ENCODE measurements at places on chromosomes 4 and X.

DNA sequence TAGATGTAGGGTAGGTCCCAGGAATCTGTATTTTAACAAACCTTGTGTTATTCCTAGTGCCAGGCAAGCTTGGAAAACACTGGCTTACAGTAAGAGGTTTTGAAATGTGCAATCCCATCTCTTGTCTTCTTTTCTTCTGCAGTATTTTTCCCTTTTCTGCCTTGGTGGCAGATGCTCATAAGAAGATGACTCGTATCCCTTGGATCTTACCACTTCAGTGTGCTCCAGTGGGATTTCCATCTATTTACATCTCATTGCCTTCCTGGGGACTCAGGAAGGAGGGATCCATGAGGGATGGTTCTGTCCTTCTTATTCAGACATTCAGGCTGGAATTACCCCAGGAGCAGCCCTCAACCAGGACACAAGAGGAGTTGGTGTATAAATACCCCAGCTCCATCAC lies 136.6 kb downstream of the NHS start:
- no peak for DNase-seq

- DNase-seq: peak; percentile 88
Measured at GRCh38 chrX:24479924-24480323, 14.8 kb downstream of the PDK3 start.

DNA sequence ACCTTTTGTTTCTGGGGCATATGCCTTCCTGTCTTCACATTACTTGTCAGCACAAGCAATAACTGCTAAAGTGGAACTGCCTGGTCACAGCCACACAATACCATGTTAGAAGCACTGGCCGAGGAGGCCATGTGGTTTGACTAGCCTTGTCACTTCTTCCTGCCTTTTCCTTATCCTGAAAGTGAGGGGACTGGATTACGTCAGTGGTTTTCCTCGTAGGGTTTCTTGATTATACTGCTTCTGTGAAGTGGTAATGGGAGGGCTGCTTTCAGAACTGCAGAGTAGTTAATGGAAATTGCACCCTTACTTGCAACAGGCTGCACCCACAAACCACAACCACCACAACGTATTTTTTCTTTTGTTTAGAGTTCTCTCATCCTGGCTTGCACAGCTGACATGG lies 26.6 kb downstream of the ZRSR2 start:
- DNase-seq: peak; percentile 76

DNA sequence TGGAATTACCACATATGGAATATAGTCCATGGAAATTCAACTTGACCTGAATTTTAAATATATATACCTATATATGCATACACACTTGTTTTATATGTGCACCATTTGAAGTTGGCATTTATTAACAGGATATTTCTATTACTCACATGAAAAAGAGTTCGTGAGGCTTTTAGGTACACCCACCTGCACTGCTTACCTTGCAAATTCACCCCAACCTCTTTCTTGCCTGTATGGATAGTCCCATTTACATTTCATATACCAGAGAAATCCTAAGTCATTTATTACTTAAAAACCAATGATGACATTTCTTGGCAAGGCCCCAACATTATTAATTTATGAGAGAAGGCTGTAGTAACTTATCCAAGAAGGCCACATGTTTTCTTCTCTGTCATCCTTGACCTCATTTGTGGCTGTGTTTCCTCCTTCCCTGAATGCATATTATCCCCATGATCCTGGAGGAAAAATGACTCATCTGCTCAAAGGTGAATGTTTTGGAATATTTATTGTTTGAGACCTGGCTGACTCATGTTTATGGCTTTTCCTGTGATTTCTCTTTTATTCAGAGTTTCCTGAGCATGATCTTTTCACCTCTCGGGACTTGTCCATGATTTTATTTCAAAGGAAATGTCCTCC lies 62.2 kb upstream of the FAM241A start:
- DNase-seq: no peak

DNA sequence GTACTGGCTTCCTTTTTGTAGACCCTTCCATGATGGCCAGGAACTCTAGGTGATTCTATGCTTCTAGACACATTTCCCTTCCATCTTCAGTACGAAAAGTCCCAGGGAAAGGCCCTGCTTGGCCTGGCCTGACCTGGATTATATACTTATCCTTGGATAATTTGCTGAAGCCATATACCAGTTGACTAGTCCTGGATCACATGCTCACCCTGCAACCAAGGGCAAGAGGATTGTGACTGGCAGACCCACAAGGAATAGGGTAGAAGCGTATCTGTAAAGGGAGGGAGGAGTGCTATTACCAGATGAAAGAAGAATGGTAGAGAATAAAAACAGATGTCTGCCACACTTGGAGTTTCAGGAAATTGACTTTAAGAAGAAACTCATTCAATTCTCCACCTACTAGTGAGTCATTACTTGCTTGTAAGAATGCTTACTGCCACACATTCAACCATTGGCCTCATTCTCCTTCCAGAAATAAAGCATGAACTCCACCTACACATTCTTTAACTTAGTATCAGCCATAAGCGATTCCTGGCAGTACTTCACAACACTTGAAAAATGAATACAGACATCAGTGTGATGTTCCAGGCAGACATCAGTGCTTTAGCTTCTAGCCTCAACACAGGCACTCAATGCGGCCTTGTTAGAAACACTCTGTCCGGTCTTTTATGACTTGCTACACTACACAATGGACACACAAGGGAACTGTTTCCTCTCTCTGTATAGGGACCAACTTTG lies 141.8 kb downstream of the CBR4 start:
- DNase-seq: no peak

DNA sequence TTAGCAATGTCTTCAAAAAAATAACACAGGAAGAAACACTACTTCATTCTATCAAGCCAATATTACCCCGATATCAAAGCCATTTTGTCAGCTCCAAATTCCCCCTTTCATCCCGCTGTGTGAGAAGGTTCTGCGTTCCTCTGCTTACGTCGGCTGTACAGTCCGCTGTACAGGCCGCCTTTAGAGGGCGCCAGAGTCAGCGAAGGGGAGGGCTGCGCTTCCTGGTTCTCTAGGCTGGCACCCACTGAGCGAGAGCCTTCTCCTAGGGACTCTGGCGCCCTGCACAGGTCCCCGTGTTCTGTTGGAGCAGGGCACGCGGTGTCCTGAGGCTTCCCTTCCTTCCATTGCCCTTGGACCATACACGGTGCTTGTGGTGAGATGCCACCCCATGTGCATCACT lies 25.3 kb upstream of the CT45A1 start:
- DNase-seq: no peak

DNA sequence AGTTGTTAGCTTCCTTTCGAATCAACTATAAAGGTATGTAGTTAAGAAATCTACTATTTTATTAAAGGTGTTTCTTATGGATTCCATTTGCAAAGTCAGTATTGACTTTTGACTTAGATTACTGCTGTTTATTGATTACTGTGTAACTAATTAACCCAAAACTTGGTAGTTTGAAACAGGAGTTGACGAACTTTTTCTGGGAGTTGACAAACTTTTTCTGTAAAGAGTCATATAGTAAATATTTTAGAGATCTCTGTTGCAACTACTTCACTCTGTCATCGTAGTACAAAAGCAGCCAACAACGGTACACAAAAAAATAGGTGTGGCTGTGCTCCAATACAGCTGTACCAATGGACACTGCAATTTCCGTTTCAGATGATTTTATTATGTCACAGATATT lies 30.2 kb downstream of the AGA start:
- DNase-seq: no peak

GRCh38 chrX:28552322-28552721 lies 34.9 kb upstream of the IL1RAPL1 start:
- DNase-seq: no peak

DNA sequence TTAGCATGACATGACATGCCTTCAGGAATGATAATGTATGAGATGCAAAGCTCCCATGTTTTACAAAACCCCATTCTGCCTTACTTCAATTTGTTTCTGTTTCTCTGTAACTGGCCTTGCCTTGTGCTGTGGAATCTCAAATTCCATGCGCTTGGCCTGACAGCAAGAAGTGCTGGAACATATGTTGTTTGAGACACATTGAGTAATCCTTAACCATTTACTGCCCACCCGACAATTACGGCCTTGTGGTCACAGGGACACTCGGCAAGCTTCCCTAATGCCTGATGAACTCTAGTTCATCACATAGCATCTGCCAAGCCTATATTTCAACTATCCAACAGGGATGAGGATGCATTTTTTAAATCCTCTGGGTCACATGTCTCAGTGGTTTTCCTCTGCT lies 226.4 kb upstream of the CASK start:
- DNase-seq: no peak

- no peak for DNase-seq
Measured at GRCh38 chrX:150223176-150224015, 139.7 kb upstream of the MAMLD1 start.

- no peak for DNase-seq
Measured at GRCh38 chrX:16039834-16040233, 83.5 kb upstream of the GRPR start.

- DNase-seq: peak; percentile 81
Measured at GRCh38 chr4:4762909-4763821, 96.3 kb upstream of the MSX1 start.

- DNase-seq: no peak
Measured at GRCh38 chr4:79298484-79298883, 27.4 kb downstream of the NAA11 start.

DNA sequence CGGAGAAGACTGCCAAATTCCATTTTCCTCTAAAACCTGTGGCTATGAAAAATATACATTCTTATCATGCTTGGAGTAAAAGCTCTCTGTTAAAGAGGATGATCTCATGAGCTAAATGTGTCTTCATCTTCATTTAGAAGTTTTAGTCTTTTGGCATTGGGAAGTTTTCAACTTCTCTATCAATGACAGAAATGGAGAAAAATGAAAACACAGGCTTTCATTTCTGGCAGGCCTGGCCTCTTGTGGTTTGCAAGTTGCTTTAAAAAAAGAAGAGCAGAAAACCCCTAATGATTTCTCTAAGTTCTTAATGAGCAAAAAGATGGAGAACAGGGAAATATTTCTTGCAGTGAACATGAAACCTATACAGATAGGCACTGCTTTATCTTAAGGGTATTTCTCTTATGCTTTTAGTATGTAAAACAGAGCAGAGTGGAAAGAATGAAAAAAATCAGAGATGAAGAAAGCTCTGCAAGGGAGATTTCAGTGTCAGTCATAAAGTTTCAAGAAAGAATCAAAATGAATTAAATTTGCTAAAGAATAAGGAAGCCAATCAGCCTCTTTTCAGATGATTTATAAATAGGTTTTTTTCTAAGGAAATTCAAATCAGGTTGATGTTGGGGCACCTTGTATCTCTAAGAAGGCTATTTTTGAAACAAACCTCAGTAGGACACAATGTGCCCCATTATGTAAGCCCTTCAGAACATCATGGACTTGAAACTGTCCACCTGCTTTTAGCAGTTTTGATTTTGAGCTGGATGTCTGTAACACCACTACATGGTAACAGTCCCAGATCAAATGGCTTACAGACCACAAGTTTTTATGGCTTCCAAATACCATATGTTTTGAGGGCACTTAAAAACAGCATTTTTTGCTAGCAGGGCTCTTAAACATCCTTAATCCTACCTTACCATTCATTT lies 225.0 kb downstream of the GRIA3 start:
- DNase-seq: no peak

GRCh38 chrX:16588266-16588665 lies 61.7 kb upstream of the S100G start:
- no peak for DNase-seq

- DNase-seq: no peak
Measured at GRCh38 chr4:41185614-41186592, 28.4 kb downstream of the APBB2 start.

GRCh38 chr4:74499986-74500781 lies 55.2 kb downstream of the AREG start:
- no peak for DNase-seq

DNA sequence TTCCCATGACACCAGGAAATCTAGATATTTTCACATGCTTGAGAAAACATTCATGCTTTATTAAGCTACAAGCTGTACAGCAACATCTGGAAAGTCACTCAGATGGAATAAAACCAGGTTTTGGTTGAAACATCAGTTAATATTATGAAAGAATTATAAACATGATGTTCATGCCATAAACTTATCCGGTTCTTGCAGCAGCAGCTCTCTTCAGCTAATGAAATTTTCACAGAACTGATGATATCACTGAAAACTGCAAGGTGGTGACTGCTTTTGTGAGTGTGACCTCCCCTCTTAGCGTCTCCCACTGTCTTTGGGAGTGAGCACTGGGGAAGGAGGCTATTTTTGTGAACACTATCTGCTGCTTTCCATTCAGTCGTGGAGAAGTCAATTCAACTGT lies 56.9 kb downstream of the ARHGAP10 start:
- no peak for DNase-seq

DNA sequence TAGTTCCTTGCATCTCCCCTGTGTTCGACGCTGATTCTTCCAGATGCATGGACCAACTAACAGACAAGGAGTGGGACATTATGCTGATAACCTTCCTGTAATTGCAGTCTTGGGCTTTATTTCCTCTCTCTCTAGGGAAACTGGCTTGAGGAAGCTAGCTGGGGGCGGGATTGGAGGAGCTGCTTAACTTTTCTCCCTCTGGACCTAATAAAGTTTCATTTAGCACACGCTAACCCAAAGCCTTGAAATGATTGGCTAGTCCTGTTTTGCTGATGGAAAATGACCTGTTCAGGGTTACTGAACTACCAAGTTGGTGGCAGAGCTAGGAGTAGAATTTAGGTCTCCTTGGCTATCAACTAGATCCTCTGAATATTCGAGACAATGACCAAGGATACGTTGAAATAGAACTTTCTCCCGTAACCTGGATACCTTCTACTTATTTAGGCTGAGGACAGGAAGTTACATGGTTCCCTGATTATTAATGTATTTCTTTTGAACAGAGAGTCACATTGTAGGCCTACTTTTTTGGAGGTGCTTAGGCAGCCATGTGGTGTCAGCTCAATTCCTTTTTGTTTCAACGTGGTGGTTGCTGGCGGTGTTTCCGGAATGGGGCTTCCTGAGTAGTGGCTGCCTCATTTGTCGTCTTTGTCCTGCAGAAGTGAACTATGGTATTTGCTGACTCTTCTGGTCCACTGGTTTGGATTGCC lies 2.0 kb downstream of the PGK1 start:
- DNase-seq: peak; percentile 62

DNA sequence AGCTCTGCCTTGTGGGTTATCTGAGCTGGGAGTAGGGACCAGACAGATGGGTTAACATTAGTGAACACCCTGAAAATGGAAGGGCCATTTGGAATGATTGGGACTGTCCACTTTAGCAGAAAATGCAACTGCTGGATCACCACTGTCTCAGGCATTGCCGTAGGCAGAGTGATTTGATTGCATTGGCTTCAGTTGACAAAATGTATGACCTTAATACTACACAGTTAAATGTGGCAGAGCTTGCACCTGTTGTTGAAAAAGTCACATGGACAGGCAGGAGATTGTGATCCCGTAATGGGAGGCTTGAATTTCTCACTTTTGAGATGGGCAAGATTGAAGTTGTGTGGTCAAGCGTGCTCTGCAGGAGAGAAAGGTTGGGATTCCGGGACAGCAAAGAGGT lies 166.5 kb upstream of the PUDP start:
- DNase-seq: no peak

DNA sequence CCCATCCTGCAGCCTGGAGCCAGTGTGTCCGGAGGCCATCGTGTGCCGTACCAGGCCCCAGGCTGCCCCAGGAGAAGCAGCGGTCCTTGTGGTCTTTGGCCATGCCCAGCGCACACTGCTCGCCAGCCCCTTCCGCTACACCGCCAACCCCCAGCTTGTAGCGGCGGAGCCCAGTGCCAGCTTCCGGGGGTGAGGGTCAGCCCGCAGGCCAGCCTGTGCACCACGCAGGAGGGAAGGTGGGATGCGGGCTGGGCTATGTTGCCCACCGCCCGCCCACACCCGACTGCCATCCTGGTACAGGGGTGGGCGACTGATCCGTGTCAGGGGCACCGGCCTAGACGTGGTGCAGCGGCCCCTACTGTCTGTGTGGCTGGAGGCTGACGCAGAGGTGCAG lies 7.6 kb upstream of the SRPK3 start:
- DNase-seq: no peak

GRCh38 chrX:38804432-38804681 lies 3.1 kb downstream of the MID1IP1 start:
- DNase-seq: no peak
